ENCODE measurements at places on chromosomes 1 and 21.

DNA sequence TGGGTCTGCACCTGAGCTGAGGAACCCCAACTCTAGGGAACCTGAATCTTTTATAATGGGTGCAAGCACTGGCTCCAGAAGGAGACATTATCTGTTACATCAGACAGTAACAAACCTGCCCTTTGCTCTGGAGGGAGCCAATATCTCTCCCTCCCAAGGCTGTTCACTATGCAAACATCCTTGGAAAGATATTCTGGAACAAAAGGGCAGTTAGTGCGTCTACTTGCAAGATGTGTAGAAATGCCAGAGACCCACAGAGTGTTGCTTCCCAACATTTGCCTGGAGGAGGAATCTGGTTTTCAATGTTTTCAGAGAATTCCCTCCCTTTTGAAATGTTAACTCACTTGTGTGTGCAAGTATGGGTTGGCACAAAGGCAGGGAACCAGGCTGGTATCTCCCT lies 31.9 kb downstream of the UMODL1 start:
- DNase-seq, result no peak

GRCh38 chr21:32329776-32330175 lies 31.1 kb downstream of the MRAP start:
- DNase-seq, result no peak

GRCh38 chr1:180250499-180250770 lies 20.4 kb downstream of the LHX4 start:
- DNase-seq, result no peak

- no peak for DNase-seq
These were observed 21.2 kb upstream of the CENPF start for GRCh38 chr1:214581785-214582184.

- DNase-seq, result no peak
These were observed 3.2 kb downstream of the UHMK1 start for GRCh38 chr1:162500805-162501204.

GRCh38 chr1:60832367-60832766 lies 250.0 kb upstream of the NFIA start:
- DNase-seq, result no peak

- DNase-seq, result no peak
These were observed 3.6 kb upstream of the RD3 start for GRCh38 chr1:211495584-211495983.

DNA sequence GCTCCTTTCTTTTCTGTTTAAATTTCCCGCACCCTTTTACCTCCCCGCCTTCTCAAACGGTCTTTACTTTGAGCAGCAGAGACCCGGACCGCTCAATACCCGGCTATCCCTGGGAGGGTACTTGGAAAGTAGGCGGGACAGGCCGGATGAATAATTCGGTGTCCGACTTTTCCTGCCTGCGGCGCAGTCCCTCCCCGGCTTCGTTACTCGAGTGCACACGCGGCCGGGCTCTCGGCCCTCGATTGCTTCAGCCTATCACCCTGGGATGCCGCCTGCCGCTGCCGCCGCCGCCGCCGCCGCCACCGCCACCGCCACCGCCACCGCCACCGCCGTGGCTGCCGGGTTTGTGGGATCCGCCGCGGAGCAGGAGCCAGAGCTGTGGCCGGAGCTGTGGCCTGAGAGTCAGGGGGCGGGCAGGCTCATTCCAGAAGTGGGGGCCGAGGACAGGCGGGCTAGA lies 382 bp upstream of the RASAL2 start:
- peak; percentile 5 for DNase-seq

DNA sequence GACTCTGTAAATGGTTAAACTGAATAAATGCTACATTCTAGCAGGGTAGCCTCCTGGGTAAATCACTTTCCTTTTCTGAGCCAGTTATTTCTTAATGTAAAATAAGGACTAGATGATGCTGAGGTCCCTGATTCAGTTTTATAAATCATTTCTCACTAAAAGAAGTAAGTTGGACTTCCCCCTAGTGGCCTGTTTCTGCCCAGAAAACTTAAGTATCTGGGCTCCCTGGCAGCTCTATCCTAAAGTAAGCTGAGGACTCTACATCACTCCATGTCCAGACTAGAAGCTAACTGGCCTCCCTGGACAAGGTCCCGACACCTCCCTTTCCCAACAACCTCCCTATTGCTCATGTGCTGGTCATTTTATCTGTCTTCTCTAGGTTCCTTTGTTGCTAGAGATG lies 3.0 kb downstream of the GPN2 start:
- peak; percentile 32 for DNase-seq

DNA sequence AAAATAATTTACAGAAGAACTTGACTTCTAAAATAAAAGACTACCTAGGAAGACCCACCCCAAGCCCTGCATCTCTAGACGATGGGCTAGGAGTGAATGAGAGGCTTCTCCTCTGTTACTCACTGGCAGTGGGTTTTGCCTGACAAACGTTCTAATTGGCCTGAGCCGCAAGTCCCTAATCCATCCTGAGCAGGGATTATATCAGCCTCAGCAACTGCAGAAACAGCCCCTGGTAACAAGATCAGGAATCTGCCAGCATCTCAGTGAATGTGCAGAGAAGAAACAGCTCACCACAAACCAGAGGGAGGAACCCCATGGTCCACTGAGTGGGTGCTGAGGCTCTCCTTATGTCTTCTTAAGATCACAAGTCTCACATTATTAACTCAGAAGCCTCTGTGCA lies 240.6 kb downstream of the BRINP2 start:
- no peak for DNase-seq

DNA sequence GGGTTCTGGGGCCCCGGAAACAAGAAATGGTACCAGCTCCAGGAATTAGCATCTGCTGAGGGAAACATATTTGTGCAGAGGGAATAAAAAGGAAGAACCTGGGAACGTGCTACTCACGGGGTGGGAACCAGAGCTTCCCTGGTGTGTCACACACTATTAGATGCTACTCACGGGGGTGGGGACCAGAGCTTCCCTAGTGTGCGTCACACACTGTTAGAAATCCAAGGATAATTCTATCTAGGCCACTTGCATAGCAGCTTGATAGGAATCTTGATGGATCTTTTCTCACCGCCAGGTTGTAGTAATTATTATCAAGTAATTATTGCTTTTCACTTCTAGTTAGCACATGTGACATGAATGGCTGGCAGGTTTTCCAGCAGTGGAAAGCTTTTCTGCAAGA lies 54.5 kb upstream of the SCCPDH start:
- DNase-seq, result no peak

- no peak for DNase-seq
These were observed 923.2 kb downstream of the LTN1 start for GRCh38 chr21:28069450-28069923.

DNA sequence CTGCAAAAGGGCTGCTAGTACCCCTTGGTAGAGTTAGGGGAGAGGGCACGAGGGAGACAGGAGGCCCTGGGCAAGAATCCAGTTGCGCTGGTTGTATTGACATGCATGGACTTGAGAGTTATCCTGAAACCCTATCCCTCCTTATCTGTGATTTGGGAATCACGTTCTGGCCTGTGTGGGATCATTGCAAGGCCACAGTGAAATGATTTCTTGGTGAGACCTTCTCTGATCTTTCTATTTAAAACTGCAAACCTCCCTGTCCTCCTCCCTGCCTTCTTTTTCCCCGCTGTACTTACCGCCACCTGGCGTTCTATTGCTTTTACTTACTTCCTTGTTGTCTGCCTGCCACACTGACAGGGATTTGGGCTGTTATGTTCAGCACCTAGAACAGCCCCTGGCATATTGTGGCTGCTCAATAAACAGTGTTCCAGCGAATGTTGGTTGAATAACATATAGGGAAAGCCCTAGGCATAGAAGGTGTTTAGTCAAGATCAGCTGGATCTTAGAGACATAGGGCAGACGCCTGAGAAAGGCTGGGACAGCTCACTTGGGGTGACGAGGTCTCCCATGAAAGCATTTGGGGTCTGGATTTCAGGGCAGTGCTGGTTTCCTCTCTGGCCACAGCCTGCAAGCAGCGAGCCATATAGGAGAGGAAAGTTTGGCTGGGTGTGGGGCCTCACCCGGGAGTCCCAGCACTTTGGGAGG lies 25.6 kb downstream of the ALPL start:
- DNase-seq, result no peak

DNA sequence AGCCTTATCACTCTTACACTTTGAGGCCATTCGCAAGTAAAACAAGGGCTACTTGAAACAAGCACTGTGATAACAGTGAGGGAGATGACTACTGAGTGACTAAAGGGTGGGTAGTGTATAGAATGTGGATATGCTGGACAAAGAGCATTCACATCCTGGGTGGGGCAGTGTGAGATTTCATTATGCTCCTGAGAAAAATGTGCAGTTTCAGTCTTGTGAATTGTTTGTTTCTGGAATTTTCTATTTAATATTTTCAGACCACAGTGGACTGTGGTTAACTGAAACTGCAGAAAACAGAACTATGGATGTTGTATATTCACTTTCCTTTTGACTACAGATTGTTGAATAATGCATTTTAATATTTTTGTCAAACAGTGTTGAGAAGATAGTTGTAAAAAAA lies 25.1 kb upstream of the B3GALT2 start:
- no peak for DNase-seq

DNA sequence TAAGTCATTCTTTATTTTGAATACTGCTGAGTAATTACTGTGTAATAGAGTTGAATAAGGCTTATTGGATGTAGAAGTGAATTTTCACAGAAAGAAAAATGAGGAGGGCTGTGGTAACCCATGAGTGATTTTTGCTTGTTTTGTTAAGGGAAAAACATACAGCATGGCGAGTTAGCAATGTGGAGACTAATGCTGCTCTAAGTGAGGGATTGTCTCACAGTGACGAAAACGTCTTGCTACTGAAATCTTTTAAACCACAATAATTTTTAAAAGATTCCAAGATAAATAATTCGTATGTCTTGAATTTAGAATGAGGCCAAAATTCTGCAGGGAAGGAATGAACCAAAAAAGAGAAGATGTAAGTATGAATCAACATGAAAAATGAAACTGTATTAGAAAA lies 16.2 kb upstream of the PLA2G4A start:
- no peak for DNase-seq

- DNase-seq, result no peak
These were observed 24.6 kb upstream of the LYPLAL1 start for GRCh38 chr1:219149009-219149577.

DNA sequence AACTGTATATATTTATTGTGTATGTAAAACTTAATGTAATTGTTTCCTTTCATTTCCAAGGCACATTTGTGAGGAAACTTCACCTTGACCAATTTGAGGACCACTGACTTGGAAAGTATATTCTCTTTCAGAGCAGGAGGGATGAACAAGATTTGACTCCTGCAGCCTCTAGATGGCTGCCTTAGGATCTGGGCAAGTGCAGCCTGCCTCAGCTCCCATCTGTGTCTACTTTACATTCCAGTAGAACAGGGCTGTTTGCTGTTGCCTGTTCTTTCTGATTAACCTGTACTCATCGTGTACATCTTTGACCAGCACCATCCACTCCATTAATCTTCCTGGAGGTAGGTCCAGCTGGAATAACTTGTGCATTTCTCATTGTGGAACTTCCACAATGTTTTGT lies 312.8 kb downstream of the HLX start:
- DNase-seq, result no peak

GRCh38 chr21:32834211-32834915 lies 62.8 kb upstream of the PAXBP1 start:
- DNase-seq, result no peak
